ENCODE measurements at places on chromosomes 7 and 10. TPM values are rescaled to one million over a fixed set of nuclear protein-coding genes. Genes with fewer than 3 reads are reported as not detected.
A peak's percentile ranks its signal among the peaks of the same experiment; 100 is the strongest.

DNA sequence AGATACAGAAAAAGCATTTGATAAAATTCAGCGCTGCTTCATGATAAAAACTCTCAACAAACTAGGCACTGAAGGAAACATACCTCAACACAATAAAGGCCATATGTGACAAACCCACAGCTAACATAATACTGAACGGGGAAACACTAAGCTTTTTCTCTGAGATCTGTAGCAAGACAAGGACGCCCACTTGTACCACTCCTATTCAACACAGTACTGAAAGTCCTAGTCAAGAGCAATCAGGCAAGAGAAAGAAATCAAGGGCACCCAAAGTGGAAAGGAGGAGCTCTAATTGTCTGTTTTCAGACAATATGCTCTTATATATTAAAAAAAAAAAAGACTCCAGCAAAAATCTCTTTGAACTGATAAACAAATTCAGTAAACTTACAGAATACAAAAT lies 13.3 kb downstream of the DIP2C start:
- DNase-seq, result no peak

- DNase-seq, result no peak
These were observed 46.1 kb downstream of the MPP7 start for GRCh38 chr10:28256776-28257175.

GRCh38 chr7:142519079-142520078 lies 229.9 kb upstream of the PRSS1 start:
- no peak for DNase-seq

- no peak for DNase-seq
These were observed 58.0 kb upstream of the CAV2 start for GRCh38 chr7:116441534-116441933.

DNA sequence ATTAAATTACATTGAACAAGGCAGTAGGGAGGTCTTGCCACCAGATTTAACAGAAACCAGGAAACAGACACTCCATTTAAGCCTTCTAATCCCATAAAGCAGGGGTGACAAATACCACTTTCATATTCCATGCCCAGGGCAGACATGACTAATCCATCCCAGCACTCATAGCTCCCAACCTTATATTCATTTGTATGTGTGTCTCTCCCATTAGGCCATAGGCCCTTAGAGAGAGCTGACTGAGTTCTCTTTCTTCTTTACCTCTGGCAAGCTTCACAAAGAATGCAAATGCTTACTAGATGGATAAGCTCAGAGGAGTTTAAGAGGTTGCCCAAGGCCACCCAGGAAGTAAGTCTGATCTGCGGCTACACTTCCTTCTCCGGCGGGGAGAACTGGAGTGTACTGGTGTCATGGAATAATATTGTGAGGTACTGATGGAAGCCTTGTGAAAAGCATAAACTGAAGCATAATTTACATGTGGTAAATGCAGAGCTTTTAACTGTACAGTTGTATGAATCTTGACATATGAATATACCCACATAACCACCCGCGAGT lies 239.7 kb upstream of the HABP2 start:
- no peak for DNase-seq

DNA sequence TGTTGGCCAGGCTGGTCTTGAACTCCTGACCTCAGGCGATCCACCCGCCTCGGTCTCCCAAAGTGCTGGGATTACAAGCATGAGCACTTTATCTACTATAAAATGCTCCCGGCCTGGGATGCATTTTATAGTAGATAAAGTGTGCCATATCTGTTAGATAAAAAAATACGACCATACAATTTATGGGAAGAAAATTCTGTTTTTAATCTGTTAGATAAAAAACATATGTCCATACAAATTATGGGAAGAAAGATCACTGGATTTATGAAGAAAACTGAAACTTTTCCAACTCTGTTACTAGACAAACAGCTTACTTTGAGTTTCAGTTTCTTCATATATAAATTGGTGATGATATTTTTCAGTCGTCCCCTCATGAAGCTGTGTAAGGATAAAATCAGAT lies 4.5 kb downstream of the TSPAN13 start:
- DNase-seq, result no peak

- no peak for DNase-seq
These were observed 16.5 kb downstream of the WDR86 start for GRCh38 chr7:151393031-151393977.

- no peak for DNase-seq
These were observed 47.7 kb upstream of the HSPB1 start for GRCh38 chr7:76254781-76255180.

DNA sequence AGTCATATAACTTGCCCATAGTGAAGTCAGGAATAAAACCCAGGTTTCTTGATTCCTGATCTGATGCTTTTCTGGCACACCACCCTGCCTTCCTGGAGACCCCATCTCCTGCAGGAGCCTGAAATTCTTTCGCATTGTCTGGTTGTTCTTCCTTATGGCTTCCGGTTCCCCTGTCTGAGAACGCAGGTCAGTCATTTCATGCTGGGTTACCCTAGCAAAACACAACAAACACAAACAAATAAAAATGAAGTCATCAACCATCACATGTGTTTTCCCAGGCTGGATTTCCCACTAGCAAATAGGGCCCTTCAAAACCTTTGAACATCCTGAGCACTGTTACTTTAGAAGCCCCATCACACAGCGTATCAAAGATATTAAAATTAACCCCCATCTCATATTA lies 569.6 kb downstream of the LRMDA start:
- peak; percentile 23 for DNase-seq

GRCh38 chr10:124632064-124632531 lies 112.1 kb downstream of the FAM53B start:
- no peak for DNase-seq

GRCh38 chr10:112706577-112706976 lies 243.5 kb upstream of the TCF7L2 start:
- no peak for DNase-seq

RNF148 gene
- not detected for polyA plus RNA-seq

DNA sequence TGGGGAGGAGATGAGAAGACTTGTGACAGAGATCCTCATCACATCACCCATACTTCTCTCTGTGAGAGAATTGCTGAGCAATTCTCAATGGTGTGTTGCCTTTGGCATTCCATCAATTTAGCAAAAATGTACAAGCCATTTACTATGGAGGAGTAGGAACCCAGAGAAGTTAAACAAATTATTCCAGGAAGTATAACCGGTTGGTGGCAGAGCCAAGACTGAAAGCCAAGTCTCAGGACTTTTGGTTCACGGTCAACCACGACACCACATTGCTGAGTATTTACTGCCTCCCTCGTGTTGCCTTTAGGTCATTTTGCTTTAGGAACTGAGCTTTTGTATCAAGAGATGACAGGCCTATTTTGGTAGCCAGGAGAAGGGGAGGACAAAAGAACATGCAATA lies 88.0 kb upstream of the ELMO1 start:
- no peak for DNase-seq

ZNF425 gene
- polyA plus RNA-seq, result 4.5 TPM

KLF14 gene
- polyA plus RNA-seq, result 1.5 TPM

DNA sequence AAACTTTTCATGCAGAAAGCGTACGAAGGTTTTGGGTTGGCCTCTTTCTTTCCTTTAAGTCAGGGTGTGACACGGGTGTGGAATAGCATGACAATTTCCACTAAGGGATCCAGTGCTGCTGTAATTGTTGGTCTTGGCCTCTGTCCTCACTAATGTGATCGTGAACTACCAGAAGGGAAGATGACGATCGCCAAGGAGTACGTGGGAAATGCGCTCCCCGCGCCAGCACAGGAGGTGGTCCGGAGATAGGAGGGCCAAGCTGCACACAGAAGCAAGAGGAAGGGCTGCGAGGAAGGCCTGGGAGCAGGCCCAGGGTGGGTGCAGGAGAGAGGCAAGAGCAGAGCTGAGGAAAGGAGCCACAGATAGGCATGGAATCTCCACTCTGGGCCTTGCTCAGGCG lies 79.7 kb upstream of the PODXL start:
- no peak for DNase-seq

DNA sequence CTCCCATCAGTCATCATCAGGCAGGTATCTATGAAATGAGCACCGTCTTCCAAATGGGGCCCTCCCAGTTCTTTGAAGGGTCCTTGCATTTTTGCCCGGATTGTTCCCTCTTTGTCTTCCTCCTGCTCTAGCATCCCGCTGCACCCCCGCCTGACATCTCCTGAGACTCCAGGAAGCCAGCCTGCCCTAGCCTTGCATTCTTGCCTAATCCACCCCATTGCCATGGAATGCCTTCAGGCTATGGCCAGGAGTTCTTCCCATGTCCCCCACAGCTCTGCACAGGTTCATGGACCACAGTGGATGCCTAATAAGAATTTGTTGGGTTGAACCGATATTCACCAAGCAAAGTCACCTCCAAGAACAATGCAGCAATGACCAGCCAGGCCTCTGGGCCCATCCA lies 62.1 kb downstream of the ZMIZ1 start:
- DNase-seq, result no peak

DNA sequence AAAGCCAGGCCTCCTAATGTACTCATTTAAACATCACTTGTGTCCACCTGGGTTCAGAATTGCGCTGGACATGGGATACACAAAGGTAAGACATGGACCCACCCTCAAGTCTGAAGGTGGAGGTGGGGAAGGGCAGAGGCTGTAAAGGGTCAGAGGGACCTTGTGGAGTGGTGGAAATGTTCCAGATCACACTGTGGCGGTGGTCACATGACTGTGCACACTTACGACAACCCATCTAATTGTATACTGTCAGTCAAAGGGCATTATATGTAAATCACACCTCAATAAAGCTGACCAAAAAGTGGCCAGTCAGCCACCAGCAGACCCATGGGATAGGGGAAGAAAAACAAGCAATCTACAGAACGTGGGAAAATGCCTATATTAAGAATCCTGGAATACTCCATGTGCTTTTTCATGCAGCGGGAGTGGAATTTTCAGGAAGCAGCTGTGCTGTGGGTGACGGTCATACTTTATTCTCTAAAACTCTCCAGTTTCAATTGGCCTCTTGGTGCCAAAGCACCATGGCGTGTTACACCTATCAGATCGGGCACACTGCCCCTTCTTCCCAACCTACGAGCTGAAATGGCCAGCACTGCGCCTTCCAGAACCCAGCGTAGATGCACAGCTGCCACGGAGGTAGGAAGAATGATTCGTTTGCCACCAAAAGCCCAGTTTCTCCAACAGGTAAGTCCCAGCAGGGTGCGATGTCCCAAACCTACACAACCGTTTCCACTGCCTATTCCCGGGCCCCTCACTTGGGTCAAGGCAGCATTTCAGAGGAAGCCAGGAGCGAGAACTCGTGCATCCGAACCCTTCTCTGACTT lies 69.8 kb downstream of the PRKAG2 start:
- no peak for DNase-seq

FBXL13 gene
- polyA plus RNA-seq, result 0.76 TPM

DNA sequence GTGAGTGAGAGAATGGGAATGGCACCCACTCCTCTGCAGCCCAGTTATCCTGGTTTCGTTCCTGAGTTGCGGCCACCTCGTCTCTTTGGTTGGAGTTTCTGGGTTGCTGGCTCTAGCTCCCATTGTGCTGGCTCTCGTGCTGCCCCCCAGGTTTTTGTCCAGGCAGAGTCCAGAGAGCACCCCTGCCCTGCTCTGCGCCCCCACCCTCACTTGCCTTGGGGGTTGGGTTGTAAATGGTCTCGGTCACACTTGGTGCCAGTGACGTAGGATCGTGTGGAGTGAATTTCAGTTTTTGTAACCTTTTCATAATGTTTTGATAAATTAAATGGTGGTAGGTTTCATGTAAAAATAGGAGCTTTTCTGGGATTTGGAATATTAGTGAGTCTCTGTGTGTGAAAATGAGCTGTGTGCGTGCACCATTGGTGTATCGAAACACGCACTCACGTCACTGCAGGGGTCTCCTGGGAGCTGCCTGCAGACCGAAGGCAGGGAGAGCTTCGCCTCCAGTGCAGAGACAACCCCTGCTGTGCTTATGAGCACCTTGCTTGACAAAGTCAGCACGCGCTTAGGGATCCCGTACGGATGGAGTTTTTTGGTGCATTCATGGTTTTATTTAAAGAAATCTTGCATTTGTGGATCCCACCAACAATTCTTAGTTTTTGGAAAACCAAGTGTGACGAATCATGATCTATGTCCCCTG lies 32.9 kb downstream of the PFKP start:
- DNase-seq, result no peak

- no peak for DNase-seq
These were observed 383.2 kb downstream of the PTPRN2 start for GRCh38 chr7:158204453-158204852.

DNA sequence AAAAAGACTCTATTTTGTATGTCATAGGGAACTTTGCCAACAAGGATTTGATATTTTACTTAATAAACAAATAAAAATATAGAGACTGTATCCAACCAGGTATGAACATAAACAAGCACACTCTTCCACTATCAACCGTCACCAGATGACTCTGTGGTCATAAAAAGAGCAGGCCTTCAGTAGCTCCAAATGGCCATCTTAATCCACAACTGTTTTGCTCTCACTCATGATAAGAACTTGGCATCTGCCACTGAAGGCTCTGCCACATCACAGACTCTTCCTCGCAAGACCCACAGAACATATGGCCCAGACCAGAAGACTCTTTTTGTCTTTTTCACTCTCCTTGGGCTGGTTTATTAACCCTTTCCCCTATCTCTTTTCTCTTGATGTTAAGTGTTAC lies 98.7 kb upstream of the POM121L12 start:
- no peak for DNase-seq

SCIN gene
- 0.80 TPM for polyA plus RNA-seq

- DNase-seq, result no peak
These were observed 225.2 kb downstream of the XPNPEP1 start for GRCh38 chr10:109698086-109698485.

GRCh38 chr10:34886906-34887642 lies 72.0 kb upstream of the PARD3 start:
- no peak for DNase-seq

Data from hindlimb muscle (tissue), 1 donor.